ENCODE measurements at places on chromosomes 12 and 14. TPM values are rescaled to one million over a fixed set of nuclear protein-coding genes. Genes with fewer than 3 reads are reported as not detected.

DNA sequence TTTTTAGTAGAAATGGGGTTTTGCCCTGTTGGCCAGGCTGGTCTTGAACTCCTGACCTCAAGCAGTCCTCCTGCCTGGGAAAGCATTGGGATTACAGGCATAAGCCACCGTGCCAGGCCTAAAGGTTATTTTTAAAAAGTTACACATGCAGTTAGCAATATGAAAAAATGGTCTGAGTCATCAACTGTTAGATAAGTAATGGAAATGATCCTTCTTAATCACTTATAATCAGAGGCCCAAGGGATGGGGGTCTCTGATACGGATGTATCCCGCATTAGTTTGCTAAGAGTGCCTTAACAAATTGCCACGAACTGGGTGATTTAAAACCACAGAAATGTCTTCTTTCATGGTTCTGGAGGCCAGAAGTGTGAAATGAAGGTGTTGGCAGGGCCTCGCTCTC is 54.1 kb upstream of the FERMT2 start:
- DNase-seq: no peak

Gene PPP1R1A
- total RNA-seq: not detected

- no peak for DNase-seq
Observed at GRCh38 chr12:57145460-57146059, 1.9 kb downstream of the LRP1-AS start.

DNA sequence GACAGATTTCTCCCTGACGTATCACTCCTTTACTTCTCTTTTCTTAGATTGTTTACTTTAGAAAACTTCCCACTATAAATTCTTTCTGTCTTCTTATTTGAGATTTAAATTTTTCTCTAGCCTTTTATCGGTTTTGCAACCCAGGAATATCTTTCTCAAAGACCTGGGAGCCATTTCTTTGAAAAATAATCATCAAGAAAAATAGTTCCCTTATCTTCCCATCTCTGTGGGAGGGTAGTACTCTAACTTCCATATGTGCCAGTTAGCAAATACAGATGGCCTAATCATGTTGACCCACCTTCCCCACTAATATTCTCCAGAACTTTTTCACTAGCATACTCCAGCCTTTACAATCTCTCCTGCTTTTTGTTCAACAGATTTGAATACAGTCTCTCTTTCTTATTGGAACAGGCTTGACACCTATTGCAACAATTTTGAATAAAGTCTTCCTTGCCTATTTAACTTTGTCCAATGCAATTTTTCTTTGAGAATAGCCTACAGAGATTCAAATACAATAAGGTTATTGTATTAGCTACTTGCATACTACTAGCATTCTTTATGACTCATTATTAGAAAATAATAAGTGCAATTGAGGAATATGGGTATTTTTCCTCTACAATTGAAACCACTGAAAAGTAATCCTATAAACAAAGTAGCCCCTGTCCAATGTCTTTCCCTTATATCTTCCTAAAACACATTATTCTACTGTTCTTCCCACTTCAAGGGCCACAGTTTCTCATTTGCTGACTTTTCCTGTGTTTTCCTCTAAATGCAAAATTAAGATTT is 27.4 kb upstream of the KLRB1 start:
- DNase-seq: no peak

Measured in activated CD4-positive, alpha-beta T cell treated with anti-CD3 and anti-CD28 coated beads for 36 hours (primary cell).